ENCODE measurements at places on chromosomes 2 and 18. TPM values are rescaled to one million over a fixed set of nuclear protein-coding genes. Genes with fewer than 3 reads are reported as not detected.

GRCh38 chr2:2018713-2019410 is 274.5 kb upstream of the PXDN start:
- no peak for DNase-seq

DNA sequence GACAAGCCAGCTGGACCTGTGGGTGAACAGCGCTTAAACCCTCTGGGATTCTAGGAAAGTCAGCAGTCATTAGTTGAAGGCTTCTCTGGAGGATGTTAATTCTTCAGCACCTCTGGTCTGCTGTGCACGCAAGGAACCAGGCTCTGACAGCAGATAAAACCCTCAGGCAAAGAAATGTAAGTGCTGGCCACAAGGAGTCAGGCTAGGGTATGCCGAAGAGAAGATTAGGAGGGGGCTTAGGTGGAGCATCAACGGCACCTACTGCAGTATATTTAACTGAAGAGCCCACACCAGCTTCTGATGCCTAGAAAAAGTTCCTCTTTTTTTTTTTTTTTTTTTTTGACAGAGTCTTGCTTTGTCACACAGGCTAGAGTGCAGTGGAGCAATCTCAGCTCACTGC is 304.2 kb upstream of the MC4R start:
- DNase-seq = no peak

DNA sequence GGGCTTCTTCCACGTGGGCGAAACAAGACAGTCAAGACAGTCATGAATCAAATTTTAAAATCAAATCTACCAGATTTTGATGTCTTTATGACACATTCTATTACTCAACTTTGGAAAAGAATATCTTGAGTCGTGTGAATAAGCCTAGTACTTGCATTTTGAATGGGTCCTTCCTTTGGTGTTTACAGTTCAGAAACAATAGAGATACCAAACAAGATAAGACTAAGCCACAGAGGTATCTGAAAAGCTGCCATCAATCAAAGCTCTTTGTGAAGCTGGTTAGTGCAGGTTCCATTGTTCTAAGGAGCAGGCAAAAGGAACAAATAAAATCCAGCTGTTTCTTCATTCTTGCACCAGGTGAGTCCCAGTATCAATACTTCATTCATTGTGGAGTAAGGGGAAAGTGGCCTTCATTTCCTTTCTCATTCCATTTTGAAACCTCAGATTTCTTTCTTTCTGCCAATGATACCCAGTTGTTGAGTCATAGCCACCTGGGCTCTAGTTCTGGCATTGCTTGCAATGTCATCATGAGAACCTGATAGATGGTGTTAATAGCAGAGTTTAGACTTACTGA is 151.7 kb upstream of the L3MBTL4 start:
- no peak for DNase-seq

DNA sequence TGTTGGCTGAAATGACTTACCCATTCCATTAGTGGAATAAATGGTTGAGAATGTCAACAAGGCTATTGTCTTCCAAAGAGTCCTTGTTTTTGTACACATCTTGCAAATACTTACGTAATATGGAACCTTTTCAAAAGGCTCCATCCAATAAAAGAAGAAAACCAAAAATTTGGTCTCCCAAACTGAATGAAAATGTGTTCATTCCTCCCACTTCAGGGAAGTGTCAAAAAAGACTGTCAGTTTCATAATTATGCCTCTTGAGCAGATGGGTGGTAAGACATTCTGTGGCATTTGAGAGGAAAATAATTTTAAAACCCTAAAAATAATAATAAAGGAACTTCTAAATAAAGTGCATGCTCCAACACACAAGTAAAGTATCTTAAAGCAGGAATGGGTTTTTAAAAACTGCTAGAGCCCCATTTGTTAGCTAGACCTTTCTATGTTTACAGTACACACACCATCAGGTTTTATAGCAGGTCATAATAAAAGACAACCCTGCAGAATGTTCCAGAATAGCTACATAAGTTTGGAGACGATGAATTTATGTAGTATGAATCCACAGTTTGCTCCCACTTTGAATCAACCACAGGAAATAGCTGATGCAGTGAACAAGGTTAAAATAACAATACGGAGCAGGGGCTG is 843.7 kb downstream of the LRRTM4 start:
- DNase-seq = no peak

GRCh38 chr2:35821675-35822074 is 533.9 kb upstream of the CRIM1 start:
- DNase-seq = no peak

DNA sequence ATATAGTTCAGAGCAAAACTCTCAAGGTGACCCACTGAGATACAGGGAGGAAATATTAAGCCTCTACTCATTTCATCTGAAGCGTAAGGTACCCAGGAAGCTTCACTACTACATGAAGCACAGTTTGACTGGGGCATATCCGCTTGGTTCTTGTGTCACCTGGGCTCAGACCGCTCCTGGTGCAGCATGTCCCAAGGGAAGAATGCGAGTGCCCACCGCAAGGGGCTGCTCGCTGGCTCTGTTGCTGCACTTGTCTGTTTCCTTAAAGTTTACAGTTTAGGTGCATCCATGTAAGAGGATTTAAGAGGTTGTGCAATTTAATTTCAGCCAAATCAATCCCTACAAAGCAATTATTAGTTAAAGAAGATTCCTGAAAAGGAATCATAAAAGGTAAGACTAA is 507.8 kb downstream of the FBXO15 start:
- no peak for DNase-seq

DNA sequence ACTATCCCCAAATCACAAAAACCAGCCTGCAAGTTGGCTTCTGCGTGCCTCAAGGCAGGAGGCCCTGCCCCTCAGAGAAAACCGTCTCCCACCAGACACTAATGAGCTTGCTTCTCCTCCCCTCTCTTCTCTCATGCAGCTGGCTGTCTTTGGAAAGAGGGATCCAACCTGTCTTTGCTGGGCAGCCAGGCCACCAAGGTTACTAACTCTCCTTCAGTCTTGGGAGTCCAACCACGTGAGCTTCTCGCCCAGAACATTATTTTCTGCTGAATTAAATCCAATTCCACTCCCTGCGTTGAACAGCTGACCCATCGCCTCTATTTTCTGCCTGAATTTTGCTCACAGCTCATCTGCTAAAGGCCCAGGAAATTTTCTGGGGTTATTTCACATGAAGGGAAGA is 291.3 kb upstream of the NCKAP5 start:
- no peak for DNase-seq

DNA sequence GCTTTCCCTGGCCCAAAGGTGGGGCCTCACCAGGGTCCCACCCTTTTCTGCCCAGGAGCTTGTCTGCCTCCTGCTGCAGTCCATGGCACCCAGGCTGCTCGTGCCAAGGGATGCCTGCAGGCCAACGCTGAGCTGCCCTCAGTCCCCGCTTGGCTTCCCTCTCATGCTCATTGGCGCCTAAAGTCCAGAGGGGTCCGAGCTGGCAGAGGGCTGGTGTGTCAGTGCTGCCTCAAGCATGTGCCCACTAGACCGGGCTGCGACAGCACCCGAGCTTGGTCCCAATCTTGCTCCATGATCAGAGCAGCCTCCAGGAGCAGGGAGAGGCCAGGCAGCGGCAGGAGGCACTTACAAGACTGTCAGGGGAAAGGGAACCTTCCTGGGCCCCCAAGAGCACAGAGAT is 287.0 kb downstream of the ICOS start:
- no peak for DNase-seq

GRCh38 chr2:203983064-203983715 is 46.6 kb downstream of the ICOS start:
- DNase-seq = no peak

DNA sequence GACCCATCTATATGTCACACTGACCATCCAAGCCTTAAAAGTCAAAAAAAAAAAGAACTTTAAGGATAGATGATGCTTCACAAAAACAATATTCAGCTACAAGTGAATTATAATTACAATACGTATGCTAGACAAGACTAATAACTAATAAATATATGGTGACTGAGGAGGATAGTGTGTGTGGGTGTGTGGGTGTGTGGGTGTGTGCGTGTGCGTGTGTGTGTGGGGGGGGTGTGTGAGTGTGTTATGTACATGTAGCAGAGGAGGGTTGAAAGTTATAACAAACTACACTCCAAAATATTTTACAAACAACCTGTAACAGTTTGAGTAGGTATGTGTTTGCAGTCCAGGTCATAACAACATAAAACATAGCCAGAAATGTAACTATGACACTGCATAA is 159.2 kb upstream of the RBBP8 start:
- no peak for DNase-seq

GRCh38 chr2:166671801-166672200 is 177.8 kb upstream of the SCN7A start:
- no peak for DNase-seq

GRCh38 chr2:14053105-14053504 is 579.4 kb upstream of the LRATD1 start:
- DNase-seq = no peak

- DNase-seq = no peak
These were observed 39.7 kb upstream of the SEMA4C start for GRCh38 chr2:96909611-96910021.

DNA sequence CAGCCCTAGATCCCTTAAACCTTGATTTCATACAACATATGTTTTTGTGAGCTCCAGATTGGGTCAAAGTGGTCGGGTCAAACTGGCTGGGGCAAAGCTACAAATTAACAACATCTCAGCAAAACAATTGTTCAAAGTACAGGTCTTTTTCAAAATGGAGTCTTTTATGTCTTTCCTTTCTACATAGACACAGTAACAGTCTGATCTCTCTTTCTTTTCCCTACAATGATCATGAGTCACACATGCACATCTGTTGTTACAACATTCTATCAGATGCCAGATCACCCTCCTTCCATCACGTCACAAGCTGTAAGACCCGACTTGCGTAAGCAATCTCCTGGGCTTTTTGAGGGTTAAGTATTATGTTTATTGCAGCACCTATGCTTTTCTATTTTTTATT is 55.1 kb downstream of the RHOB start:
- no peak for DNase-seq

- no peak for DNase-seq
These were observed 1662.9 kb downstream of the SUCLG1 start for GRCh38 chr2:82796132-82796531.

The OTOS gene
- not detected for total RNA-seq

The CAMKMT gene
- 5.3 TPM for total RNA-seq

The ANKRD62 gene
- not detected for total RNA-seq

The TXNL1 gene
- 78.0 TPM for total RNA-seq

The RNF144A gene
- total RNA-seq = 35.6 TPM

The IL1A gene
- total RNA-seq = 0.60 TPM

The FOSL2 gene
- total RNA-seq = 100 TPM
